ENCODE measurements at places on chromosomes 1 and 21.

DNA sequence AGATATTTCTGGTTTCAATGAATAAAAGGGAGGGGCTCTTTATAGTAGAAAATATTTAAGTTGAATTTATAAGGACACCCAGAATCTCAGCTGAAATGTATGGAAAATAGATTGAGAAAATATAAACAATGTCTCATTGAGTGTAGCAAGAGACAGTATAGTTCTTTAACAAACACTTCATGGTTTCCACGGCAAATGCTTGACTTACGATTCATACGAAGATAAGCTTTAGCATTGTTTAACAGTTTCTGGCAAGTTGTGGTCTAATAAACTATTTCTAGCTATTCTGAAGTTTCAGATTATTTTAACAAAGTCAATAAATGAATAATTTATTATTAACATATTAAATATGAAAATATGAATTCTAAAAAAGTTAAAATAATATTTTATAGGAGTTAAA lies 1419.4 kb downstream of the KCNT2 start:
- DNase-seq, result no peak

DNA sequence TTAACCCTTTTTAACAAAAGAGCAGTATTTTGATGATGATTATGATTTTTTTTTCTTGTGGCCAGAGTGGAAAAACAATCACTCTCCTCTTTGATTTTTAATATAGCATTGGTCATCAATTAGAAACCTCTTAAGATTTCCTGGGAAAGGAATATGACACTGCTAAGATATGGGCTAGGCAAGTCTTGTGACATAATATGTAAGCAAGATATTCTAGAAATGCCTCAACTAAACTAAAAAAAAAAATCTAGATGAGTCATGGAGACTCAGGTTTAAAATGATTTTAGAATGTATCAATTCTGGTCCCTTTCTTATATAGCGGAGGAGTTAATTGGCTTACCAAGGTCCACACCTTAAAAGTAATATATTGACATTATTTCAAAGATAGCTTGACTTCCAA lies 60.3 kb upstream of the JUN start:
- DNase-seq, result no peak

- no peak for DNase-seq
Observed at GRCh38 chr1:22044690-22045420, 7.7 kb upstream of the CDC42 start.

DNA sequence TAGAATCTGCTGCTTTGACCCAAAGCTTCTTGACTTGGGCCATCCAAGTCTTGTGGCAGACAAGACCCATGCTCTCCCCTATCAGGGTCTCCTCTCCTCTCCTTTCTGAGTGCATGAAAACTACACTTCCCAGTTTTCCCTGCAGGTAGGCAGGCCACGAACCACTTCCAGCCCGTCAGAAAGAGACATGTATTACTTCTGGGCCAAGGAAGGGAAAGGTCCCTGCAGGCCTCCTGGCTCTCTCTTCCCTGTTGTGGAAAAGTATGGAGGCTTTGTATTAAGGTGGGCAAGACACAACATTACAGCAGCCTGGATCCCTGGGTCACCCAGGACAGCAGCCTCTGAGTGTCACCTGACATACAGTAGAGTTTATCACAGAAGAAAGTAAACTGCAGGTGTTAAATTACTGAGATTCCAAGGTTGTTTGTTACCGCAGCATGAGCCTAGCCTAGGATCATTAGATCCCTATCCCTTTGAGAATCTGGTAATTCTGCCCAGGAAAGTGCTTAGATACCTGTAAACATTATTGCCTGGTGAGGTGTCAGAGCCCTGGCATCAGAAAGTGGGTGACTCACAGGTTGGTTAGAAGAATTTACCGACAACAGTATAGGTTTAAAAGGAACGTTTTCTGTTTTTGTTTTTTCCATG lies 717.3 kb downstream of the MATN1 start:
- DNase-seq, result no peak

- no peak for DNase-seq
Observed at GRCh38 chr1:51733793-51734522, 117.1 kb downstream of the OSBPL9 start.

- no peak for DNase-seq
Observed at GRCh38 chr21:34597406-34597805, 17.5 kb downstream of the RCAN1 start.

- no peak for DNase-seq
Observed at GRCh38 chr1:117658676-117659075, 52.8 kb downstream of the TENT5C start.

- no peak for DNase-seq
Observed at GRCh38 chr1:96259399-96259798, 462.2 kb upstream of the PTBP2 start.

DNA sequence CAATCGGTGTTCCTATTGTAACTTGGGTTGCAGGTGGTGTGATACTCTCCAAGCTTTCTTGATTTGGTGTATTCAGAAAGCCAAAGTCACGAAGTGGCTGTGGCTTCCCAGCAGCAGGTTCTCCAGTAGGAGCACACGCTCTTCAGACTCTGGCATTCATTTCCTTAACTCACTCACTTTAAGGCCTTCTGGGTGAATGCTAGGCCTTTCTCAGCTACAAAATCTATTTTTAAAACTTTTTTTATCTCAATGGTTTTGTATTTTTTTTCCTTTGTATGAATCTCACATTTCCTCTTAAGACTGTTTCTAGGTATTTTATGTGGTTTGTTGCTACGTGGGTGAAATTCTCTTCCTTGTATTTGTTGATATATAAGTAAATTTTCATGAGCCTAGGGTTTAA lies 22.9 kb upstream of the PKN2 start:
- DNase-seq, result no peak

GRCh38 chr21:33028773-33029384 lies 3.1 kb downstream of the OLIG2 start:
- no peak for DNase-seq

GRCh38 chr21:34952701-34953100 lies 96.4 kb downstream of the RUNX1 start:
- DNase-seq, result no peak

GRCh38 chr1:8987881-8988617 lies 38.2 kb downstream of the SLC2A7 start:
- no peak for DNase-seq

DNA sequence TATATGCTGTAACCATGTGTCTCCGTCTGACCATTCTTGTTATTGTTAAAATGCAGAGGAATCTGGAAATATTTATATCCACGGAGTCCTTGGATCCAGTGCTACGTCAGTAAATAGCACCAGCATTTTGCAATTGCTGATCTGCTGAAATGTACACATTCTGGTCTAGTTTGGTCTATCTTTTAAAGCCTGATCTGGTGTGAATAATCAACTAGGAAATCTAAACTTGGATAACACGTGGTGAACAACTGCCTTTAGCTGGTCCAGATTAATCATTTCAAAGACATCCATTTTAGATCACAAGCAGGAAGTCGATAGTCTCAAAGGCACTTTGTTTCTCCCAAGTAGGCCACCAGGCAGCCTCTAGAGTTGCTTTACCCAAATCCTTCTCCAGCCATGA lies 32.6 kb downstream of the PDPN start:
- DNase-seq, result no peak

GRCh38 chr1:89873770-89874169 lies 52.9 kb downstream of the LRRC8D start:
- peak; percentile 74 for DNase-seq

DNA sequence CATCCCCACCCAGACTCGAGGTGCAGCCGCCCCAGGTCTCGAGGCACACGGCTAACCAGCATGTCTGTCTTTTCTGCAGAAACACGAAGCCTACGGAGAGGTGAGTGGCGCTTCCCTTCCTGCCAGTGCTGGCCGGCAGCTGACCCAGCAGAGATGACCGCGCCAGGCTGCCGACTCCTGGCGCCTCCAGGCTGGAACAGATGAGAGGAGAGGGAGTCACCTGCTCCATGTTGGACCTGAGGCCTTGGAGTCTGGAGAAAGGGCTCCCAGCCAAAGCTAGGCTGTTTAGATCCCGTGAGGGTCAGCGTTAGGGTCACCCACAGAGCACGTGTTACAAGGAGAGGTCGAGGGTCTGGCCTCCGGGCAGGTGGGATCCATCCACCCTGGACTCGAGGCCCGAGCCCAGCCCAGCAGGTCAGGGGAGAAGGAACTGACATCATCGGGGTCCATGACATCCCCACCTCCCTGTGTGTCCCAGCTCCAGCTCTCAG lies 14.9 kb downstream of the COL6A2 start:
- no peak for DNase-seq

- peak; percentile 87 for DNase-seq
Observed at GRCh38 chr1:81834921-81835698, 34.4 kb downstream of the ADGRL2 start.

GRCh38 chr1:63935143-63935542 lies 161.3 kb downstream of the ROR1 start:
- DNase-seq, result no peak

- DNase-seq, result no peak
Observed at GRCh38 chr1:182260516-182260915, 131.1 kb downstream of the GLUL start.

DNA sequence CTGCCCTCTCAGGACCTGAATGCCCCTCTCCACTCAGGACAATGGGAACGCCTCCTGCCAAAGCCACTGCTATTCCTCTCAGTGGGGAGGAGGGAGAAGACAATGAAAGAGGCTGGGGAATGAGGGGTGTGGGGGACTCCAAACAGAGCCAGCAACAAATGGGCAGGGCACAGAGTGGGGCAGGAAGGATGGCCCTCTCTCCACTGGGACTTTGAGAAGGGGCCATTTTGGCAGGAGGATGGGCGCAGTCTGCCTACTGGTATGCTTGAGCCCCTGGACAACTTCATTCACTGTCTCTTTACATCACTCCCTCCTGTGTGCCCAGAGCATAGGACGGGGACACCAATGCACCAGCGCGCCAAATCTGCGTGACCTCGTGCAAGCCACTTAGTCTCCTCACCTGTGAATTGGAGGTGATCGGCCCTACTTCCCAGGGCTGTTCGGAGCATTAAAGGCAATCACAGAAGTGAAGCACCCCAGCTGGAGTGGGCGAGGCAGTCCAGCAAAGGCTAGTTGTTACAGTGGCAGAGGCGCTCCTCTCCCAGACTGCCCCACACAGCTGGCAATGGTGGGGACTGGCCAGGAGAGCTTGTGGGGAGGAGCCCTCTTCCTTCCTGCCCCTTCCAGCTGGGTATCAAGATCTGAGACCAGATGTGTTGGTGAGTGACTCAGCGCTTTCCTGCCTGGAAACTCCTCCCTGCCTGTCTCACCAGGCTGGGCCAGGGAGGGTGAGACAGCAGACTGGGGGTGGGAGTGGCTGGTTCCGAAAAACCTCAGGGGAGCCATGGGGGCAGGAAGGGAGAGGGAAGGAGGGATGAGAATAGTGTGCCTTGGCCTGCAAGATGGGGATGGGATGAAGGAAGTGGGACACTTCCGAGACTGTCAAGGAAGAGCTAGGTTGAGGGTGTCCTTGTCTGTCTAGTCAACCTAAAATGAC lies 22.4 kb upstream of the SYNC start:
- peak; percentile 66 for DNase-seq

DNA sequence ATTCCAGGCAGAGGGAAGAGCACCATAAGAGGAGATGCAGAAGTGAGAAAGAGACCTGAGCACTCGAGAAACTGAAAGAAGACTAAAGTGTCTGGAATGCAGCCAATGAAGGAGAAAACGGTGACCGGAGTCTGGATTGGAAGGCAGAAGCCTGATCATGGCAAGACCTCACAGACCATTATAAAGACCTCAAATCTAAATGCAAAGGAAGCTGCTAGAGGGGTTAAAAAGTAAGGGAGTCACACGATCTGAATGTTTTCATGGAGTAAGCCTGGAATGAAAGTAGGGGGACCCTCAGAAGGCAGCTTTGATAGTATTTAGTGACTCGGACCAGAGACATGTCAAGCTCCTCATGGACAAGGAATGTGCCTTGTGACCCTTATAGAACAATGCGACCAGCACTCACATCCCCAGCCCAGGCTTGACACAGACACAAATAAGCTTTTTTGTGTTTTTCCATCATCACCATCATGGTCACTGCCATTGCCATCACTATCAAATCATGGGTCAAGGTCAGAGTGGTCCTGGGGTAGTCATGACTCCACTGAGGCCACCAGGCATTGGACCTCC lies 183.6 kb downstream of the SEC16B start:
- DNase-seq, result no peak

- DNase-seq, result no peak
Observed at GRCh38 chr1:54215523-54215922, 15.6 kb downstream of the MRPL37 start.

DNA sequence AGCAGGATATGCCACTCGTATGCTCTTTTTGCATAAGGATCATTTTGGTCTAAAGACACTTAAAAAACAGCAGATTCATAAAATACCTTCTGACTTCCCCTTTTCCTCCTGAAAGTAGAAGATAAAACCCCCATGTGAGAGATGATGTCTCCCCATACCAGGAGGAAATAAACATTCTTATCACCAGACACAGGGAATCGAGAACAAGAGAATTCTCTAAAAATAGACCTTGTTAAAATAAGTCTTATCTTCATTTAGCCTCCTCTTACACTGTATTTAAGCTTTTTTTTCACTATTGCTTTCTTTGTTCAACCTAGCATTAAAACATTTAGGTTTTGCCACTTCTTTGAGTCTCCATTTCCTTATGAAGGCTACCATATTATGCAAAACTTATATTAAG lies 709.3 kb downstream of the KCNT2 start:
- no peak for DNase-seq

DNA sequence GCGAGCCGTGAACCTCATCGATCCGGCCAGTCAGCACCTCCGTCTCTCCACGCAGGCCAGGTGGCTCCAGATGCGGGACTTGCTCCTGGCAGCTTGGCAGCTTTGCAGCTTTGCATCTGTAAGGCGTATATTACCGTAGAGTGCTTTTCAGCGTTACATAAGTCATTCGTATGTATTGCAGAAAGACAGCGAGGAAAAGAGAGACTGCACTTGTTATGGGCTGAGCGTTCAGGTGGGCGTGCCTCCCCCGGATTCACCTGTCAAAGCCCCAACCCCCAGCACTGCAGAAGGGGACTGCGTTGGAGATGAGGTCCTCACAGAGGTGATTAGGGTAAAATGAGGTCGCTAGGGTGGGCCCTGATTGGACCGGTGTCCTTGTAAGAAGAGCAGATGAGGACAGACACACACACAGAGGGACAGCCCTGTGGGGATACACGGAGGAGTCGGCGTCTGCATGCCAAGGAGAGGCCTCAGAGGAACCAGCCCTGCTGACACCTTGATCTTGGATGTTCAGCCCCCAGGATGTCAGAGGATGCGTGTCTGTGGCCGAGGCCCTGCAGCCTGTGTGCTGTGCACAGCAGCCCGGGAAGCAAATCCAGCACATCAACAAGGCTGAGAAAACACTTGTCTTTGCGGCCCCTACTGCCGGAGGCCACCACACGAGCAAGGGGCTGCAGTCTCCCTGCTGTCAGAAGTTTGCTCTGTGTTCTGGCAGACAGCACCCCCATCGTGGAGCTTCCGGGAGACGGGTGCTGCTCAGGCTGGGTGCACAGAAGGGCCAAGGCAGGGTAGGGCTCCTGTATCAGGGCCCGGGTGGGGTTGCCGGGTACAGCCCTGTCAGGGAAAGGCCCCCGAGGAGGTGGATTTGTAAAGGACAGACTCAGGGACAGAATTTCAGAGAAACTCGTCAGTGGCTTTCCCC lies 10.9 kb upstream of the AGPAT3 start:
- no peak for DNase-seq

- DNase-seq, result no peak
Observed at GRCh38 chr1:169874229-169874628, 19.5 kb downstream of the SCYL3 start.

Data from pulmonary artery endothelial cell (primary cell).